ENCODE measurements at places on chromosomes 1 and 21.

DNA sequence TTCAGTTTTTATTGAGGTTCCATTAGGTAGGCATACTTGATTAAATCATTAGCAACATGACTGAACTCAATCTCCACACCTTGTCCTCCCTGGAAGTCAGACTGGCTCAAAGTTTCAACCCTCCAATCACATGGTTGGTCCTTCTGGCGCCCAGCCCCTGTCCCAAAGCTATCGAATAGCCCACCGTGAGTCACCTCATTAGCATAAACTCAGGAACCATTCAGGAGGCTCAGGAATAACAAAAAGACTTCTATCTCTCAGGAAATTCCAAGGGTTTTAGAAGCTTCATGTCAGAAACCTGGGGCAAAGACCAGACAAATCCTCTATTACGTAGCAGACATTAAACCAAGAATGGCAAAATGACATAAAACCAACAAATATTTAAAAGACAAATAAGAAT, 78.6 kb downstream of the RGS2 start:
- no peak for DNase-seq

DNA sequence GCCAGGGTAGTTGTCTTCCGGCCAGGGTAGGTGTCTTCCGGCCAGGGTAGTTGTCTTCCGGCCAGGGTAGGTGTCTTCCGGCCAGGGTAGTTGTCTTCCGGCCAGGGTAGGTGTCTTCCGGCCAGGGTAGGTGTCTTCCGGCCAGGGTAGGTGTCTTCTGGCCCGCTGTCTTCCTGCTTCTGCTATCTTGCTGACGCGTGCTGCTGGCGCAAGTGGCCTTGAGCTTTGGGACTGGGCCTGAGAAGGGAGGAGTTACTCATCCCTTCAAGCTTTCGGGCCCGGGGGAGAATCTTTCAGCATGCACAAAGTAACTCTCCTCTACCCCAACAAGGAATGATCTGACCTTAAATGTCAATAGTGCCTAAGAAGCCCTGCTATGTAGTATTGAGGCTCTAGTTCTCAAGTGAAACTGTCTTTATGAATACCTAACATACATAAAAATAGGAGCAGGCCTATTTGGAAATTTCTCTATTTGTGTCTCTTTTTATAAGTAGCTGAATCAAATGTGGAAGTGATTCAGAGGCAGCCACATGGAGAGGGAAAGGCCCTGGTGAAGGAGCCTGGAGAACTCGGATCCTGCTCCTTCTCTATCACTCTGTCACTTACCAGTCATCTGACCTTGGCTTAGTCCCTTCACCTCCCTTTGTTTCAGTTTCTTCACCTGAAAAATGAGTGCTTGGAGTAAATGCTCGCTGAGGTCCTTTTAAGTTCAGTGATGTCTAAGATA, 65.6 kb downstream of the RGL1 start:
- DNase-seq, result peak; percentile 96

GRCh38 chr1:2477791-2478499, 1.9 kb downstream of the PLCH2 start:
- DNase-seq, result no peak

- DNase-seq, result no peak
These were observed 993.8 kb upstream of the NCAM2 start for GRCh38 chr21:20004367-20004766.

- DNase-seq, result no peak
These were observed 19.5 kb upstream of the PSMB2 start for GRCh38 chr1:35660581-35661473.

DNA sequence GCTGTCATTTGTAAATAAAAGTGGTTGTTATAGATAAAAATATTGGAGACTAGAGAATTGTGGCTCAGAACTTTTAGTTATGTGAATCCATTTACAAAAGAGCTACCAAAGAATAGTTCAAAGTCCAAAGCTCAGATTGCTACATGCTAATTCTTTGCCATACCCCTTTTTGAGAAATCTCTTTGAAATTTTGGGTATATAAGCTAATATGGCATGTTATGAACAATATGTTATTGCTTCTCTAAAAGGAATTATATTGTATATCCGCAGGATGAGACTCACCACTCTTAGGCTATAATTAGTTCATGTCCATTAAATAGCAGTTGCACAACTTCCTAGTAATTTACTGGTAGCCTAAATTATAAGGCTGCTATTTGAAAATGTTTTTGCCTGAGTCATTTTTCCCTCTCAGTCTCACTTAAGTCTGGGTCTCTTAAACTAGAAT, 178.0 kb downstream of the ZNF281 start:
- DNase-seq, result no peak

DNA sequence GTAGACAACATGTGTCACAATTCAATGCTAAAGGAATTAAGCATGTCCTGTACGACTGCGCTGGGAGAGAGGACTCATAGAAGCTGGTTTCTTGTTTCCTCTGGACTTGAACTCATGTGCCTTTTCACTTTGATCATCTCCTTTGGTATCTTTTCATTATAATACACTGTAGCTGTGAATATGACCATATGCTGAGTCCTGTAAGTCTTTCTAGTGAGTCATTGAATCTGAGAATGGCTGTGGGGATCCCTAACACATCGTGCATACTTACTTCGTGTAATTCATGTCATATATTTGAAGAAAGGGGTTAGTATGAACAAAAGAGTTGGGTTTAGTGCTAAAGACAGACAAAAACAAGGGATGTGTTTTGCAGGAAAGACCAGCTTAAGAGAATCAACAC, 148.1 kb upstream of the RUNX1 start:
- DNase-seq, result no peak

DNA sequence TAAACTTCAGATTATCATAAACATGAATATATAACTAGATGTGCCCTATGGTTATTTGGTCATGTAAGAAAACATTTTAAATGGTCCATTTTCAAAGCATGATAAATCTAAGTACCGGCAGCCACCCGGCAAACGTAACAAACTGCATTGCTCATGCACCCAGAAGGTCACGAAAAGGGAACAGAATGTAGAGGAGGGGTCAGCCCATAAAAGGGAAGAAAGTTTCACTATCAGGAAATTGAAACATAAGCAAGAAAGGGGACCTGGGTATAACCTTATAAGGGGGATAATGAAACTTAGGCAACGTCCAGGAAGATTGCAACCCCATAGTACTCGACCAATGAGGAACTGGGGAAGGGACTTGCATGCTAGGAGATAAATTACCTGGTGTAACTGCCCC, 421.2 kb upstream of the ZRANB2 start:
- no peak for DNase-seq
